ENCODE measurements at places on chromosomes 2 and 18. TPM values are rescaled to one million over a fixed set of nuclear protein-coding genes. Genes with fewer than 3 reads are reported as not detected.

DNA sequence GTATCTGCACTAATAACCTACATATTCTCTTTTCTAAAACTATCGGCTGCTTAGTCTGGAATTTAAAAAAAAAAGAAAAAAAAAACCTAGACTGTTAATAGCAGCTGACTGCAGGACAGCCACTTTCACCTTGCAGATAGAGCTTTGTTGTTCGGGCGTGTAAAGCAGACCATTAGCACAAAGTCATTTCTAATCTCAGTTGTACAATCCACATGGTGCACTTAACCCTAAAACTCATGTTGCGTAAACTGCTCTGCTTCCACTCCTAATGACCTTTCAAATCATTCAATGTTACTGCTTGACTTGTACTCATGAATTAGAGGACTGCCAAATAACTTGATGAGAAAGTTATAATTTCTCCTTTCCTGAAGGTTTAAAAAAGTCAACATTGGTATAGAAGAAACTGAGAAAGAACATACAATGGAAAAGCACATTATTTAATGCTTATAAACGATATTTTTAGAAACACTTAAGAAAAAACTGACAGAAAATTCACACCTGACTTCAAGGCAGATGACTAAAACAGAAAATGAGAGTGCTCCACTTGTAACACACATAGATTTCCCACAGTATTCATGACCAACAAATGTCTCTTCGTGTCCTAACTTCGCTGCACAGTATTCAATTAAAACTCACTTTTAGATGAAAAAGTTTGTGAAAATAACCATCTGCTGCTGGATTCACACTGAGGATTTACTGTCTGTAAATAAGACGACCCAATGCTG is 2.6 kb downstream of the CDH2 start:
- DNase-seq: no peak

The POTEJ gene
- polyA plus RNA-seq: not detected

GRCh38 chr2:208657468-208657867 is 250.9 kb downstream of the PTH2R start:
- DNase-seq: no peak

DNA sequence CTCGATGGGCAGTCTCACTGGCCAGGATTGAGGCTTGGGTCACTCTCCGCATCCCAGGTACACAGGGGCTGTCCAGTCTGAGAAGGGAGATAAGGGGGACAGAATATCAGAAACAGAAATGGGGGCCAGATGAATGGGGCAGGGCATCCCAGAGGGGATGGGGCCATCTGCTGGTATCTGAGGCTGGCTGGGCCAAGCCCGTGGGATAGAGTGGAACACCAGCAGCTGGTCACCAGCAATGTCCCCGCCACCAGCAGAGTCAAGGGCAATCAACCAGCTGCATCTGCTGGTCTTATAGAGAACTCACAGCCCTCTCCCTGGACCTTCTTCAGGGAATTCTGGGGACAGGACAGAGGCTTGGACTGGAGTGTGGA is 128.8 kb upstream of the HAAO start:
- DNase-seq: no peak

- DNase-seq: no peak
These were observed 40.8 kb upstream of the MYO1B start for GRCh38 chr2:191204433-191204832.

The CNTNAP5 gene
- polyA plus RNA-seq: not detected

The OTX1 gene
- not detected for polyA plus RNA-seq

- DNase-seq: no peak
These were observed 167.6 kb downstream of the FAM210A start for GRCh38 chr18:13558790-13559189.

GRCh38 chr2:205902041-205902899 is 183.7 kb downstream of the INO80D start:
- DNase-seq: no peak

The GPR35 gene
- 0.06 TPM for polyA plus RNA-seq

DNA sequence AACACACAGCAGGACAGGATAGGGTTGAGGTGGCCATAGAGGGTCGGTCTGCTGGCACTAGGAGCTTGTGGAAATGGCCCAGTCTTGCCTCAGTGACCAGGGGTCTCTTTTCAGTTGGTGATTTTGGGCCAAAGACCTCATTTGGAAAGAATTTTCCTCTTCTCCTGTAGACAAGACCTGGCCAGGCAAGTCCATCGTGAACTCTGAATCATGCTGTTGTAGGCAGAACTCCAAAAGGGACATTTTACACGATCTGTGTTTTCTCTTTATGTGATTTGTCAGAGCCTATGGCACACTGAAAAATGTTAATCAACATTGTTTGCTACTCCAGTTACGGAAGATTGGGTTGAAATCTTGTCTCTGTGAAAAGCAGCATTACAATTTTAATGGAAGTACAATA is 126.1 kb upstream of the PXDN start:
- no peak for DNase-seq

The CRYGC gene
- not detected for polyA plus RNA-seq

The MOCOS gene
- polyA plus RNA-seq: 5.1 TPM

DNA sequence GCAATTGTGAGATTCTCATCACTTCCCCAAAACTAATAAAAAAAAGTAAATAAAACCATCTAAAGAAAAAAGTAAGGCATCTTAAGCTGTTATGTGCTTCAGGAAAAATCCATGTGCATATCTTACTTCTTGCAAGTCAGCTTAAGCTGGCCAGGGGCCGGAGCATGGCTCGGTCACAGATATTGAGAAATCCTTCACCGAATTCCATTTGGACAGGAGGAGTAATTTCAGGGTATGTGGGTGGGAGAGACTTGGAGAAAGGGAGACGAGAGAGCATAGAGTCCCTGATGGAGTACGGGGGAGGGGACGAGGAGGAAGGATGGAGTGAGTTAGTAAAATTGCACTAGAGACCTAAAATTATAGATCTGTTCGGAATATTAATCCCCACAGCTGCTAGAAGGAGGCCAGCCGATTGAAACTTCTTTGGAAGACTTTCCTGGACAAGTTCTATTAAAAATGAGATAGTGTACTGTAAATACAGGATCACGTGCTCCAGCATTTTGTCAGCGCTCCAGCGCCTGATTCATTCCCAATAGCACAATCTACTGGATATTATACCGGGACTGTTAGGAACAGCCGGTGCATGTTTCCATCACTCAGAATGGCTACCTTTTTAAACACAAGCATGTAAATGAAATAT is 438.5 kb downstream of the ZNF516 start:
- DNase-seq: no peak

- no peak for DNase-seq
These were observed 1.7 kb downstream of the NCK2 start for GRCh38 chr2:105746177-105747080.

The UGT1A8 gene
- not detected for polyA plus RNA-seq

DNA sequence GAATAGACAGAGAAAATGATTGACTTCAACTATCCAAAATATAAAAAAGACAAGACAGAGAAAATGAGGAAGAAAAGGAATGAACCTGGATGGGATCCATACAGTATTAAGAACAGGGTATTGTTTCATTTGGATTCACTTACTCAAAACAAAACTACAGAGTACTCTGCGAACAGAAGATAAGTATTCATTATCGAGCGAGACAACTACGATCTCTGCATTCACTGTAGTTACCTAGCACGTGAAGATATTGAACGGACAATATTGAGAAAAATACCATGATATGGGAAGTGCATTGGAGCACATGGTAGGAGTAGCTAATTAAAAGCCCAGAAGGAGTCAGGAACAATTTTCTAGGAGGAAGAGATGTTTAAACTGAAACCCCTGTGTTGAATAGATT is 1.0 kb upstream of the ORC2 start:
- DNase-seq: no peak

DNA sequence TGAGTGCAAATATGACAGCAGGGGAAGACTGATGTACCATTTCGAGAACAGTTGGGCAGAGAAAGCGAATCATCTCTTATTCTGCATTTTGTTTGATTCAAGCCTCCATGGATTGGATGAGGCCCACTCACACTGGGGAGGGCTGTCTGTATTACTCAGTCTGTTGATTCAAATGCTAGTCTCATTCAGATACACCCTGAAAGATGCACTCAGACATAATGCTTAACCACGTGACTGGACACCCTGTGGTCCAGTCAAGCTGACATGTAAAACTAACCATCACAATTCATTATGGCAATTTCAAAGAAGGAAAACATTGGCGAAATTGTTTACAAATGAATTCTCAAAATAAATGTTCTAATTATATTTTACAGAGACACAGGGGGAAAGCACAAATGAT is 1210.2 kb downstream of the DPP10 start:
- DNase-seq: no peak

- DNase-seq: no peak
These were observed 3.7 kb downstream of the SMC6 start for GRCh38 chr2:17749753-17750438.

The TP53I3 gene
- polyA plus RNA-seq: 55.2 TPM

DNA sequence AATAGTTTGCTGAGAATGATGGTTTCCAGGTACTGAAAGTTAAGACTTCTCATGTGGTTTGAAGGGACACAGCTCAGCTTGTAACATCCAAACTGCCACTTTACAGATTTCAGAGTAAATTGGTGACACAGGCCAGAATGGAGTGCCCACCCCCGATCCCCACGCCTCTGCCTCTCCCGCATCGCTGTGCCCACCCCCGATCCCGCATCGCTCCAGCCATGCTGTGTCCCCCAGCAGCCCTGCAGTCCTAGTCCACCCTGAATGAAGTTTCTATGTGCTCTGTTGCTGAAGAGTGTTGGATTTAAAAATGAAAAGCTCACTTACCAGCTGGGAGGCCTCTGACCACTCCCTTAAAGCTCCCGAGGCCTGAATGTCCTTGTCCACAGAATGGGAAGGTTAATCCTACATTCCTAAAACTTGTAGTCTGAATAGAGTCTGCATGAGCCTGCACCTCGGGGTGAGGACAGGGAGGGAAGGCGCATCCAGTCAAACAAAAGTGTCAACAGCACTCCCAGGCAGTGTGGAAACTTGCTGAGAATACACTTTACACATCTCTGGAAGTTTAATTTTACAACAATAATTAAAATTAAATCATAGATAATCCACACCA is 176.4 kb upstream of the ID2 start:
- DNase-seq: no peak

GRCh38 chr2:176161825-176162626 is 4.9 kb downstream of the HOXD3 start:
- no peak for DNase-seq

The APOB gene
- not detected for polyA plus RNA-seq

GRCh38 chr2:20414806-20415205 is 32.1 kb upstream of the RHOB start:
- DNase-seq: no peak

The RND3 gene
- polyA plus RNA-seq: 627 TPM

DNA sequence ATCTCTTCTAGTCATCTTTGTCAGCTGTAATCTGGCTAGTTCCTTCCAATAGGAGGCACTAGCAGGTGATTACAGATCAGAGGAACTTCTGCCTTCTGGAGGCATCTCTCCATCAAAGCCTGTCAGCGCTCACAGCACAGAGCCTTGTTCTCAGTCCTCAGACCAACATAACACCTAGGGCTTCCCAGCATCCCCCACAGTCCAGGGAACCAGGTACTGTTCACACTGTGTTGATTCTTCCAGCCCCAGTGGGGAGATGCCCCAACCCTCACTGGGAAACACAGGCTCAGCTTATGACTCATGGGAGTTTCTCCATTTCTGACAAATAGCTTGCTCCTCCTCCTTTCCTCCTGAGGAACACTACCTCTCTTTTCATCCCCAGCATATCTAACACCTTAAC is 601.7 kb downstream of the CBLN2 start:
- DNase-seq: no peak

DNA sequence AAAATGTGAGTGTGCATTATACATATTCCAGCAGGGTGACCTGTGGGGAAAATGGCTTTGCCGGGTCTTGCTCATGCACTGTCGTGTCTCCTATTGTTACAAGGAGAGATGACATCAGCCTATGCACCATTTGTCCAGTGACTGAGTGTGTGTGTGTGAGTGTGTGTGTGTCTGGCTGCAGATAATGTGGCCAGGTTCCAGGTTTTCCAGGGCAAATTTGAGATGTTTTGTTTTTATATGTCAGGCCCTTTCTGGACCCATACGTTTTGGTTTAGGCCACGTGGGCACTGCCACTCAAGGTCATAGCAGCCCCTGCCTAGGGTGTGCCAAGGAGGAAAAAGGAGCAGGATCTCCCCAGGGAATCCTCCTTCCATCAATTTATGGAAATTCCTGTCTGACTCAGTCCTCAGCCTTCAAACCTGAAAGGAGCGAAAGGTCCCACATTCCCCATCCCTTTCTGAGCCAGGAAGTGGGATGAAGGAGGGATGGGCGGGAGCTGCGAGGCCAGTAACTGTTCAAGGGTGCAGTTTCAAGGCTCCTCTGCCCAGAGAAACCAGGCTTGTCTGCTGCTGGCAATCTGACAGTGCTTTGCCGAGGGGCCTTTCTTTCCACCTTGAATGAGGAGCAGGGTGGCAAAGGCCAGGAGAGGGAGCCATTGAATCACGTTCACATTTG is 93.0 kb upstream of the SMAD2 start:
- DNase-seq: no peak

- no peak for DNase-seq
These were observed 1.3 kb downstream of the MYL12B start for GRCh38 chr18:3263132-3263700.

DNA sequence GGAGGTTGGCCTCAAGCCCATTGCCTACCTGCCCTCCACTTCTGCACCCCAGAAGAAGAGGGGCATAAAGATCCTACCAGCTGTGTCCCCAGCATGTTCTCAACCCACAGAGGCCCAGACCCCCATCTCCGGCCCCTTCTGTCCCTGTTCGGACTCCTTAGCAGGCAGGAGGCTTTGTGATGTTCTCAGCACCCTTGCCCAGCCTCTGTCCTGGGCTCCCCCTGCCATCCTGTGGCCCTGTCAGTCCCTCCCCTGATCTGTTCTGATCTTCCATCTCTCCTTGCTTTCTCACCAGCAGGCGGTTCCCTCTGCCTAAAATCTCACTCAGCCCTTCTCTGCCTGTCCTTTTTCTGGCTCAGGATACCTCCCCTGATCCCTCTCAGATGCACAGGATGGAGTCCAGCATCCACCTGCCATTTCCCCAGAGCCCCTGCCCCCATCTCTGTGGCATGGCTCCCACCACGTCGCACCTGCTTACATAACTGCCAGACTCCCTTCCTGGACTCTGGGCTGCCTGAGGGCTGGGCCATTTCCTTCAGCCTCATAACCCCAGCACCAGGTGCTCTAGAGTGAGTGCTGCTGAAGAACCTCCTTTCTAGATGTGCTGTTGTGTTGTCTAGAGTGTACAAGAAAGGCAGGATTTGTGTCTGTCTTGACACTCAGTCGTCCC is 134.0 kb downstream of the CTIF start:
- DNase-seq: no peak

The C2orf78 gene
- not detected for polyA plus RNA-seq

GRCh38 chr18:49628881-49629795 is 67.3 kb downstream of the LIPG start:
- DNase-seq: no peak

DNA sequence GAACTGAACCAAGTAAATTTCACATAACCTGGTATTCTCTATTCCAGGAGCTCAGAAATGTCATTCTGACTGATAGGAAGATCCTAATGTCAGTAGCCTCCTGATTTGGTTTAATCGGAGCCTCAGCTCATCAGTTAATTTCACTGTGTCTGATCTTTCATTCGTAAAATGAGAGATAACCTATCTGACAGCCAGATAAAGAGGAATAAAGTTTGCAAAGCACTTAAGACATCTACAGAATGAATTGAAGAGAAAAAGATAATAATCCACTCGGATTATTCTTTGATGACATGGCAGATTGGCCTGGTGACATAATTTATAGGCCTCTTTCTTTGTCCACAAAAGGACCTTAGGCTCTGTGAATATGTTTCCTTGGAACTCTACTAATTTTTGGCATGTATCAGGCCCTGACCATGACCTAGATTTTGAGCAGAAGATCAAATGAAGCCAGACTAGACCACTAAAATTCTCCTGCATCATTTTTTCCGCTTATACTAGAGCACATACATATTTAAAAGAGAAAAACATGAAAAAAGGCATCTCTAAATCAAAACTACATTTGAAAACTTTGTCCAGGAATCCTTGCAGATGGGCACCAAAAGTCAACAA is 312.4 kb downstream of the MTX2 start:
- DNase-seq: no peak
